ENCODE measurements at places on chromosomes 1 and 21.

DNA sequence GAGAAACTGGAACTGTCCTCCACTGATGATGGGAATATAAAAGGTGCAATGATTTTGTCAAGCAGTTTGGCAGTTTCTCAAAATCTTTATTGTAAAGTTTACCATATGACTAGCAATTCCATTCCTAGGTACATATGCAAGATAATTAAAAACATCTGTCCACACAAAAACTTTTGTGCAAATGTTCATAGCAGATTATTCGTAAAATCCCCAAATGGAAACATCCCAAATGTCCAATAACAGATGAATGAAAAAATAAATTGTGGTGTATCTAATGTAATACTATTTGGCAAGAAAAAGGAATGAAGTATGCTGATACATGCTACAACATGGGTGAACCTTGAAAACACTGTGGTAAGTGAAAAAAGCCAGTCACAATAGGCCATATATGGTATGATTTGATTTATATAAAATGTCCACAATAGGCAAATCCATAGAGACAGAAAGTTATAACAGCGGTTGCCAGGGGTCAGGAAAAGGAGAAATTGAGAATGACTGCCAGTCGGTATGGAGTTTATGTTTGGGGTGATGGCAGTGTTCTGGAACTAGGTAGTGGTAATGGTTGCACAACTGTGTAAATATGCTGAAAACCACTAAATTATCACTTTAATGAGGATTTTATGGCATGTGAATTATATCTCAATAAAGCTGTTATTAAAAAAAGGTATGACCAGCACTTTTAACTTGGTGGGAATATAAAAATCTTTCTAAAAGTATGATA, 81.7 kb upstream of the BEND5 start:
- no peak for DNase-seq

DNA sequence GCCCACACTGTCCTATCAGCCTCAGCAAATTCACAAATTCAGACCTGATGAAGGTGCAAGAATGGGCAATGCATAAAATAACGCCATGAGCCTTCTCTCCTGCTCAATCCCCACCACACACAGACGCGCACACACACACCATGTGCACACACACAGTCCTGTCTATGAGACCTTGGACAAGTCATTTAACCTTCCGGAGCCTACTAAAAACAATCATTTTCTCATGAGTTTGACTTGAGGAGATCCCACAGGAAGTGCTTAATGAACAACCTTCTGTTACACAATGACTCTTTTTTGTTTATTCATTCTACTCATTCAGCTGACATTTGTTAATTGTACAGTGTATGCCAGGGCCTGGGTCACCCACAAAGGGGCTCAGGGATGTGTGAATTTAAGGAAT, 125.4 kb downstream of the EDEM3 start:
- no peak for DNase-seq

DNA sequence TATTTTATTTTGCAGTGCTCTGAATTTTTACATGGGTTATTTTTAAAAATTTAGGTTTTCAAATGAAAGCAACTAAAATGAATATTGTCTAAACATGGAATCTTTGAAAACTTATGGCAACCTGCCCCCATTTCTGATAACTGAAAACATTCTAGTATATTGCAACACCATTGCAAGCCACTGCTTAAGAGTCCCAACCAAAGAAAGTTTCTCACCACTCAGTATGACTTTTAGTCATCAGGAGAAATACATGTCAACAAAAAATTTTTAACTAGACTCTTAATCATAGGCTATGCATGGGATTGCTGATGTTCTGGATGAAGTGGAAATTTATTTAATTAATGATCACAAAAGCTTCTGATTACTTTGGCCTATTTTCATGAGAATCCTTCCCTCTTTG, 112.1 kb downstream of the TNFSF18 start:
- no peak for DNase-seq

DNA sequence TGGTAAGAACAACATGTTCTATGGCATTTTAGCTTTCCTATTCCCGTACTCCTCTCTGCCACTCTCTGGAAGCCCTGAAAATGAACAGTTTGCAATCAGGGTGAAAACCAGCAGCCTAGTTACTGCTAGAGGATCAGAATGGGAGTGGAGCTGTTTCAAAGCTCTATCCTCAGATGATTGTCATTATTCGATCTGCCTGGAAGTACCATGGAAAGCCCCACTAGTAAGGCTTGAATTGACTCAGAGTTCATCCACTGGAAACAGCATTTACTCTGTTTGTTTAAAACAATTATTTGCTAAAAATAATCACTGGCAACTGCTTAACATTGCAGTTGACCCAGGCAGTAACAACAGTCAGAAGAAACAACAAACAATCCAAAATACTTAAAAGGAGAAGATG, 91.2 kb downstream of the USH2A start:
- DNase-seq: no peak

- DNase-seq: no peak
Observed at GRCh38 chr1:107877745-107878144, 87.2 kb downstream of the VAV3 start.

DNA sequence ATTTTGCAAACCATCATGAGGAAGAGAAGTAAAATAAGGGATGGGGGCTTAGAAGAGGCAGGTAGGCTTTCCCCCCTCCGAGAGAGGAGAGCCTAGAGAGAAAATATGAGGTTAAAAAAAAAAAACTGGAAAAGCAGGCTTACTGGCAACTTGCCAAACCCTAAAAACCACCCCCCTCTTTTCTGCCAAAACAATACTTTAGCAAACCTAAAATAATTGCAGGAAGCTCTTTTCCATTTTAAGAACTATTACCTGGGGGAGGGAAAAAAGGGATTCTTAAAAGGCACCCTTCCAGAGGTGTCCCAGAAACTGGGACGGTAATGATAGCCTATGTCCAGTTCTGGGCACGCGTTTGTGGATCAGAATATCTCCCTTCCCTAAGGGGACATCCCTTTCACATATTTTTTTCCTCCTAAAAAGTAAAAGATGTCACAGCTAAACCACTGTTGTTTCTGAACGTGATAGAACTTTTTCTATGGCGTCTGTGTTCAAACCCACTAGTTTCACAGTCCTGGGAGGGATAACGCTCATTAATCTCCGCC, 1.1 kb upstream of the NFIA start:
- DNase-seq: no peak

GRCh38 chr1:67713057-67713846, 28.3 kb downstream of the GADD45A start:
- no peak for DNase-seq

DNA sequence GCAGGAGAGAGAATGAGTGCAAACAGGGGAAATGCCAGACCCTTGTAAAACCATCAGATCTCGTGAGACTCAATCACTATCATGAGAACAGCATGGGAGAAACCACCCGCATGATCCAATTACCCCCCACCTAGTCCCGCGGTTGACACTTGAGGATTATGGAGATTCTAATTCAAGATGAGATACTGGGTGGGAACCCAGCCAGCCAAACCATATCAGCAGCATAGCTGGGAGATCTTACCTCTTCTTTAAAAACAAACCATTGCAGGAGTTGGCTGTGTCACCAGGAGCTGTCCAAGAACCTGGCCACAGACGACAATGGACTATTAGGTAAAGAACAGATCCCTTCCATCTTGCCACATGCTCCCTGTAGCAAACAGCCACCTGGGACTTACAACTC, 422.7 kb downstream of the MATN1 start:
- DNase-seq: no peak

- peak; percentile 62 for DNase-seq
Observed at GRCh38 chr1:43147625-43148327, 24.3 kb downstream of the EBNA1BP2 start.

DNA sequence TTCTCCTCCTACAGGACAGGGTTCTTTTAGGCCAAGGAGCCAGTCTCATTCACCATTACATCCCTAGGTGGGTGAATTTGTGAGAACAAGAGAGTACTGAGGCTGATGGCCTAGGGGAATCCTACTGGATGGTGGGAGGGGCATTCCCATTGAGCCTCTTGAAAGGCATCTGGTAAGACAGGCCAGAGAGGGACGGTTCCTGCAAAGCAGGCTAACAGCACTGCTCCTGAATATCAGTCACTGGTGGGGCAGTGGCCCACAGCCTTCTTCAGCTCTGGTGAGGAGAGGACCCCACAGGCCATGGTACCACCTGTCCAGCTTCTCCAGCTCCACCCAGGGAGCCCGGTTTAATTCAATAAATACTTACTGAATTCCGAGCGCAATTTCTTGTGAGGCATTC, 125.9 kb upstream of the EDN2 start:
- DNase-seq: no peak

GRCh38 chr1:32900956-32901822, at the start of gene TMEM54:
Gene TMEM54 (minus strand): TSS chr1:32901389. CDS start chr1:32901238, 151 bp downstream.
- no peak for DNase-seq

GRCh38 chr1:239456788-239457187, 70.4 kb downstream of the CHRM3 start:
- DNase-seq: no peak

- DNase-seq: no peak
Observed at GRCh38 chr1:150267896-150268295, 920 bp downstream of the APH1A start.

GRCh38 chr1:83958704-83959103, 40.2 kb downstream of the TTLL7 start:
- DNase-seq: no peak

DNA sequence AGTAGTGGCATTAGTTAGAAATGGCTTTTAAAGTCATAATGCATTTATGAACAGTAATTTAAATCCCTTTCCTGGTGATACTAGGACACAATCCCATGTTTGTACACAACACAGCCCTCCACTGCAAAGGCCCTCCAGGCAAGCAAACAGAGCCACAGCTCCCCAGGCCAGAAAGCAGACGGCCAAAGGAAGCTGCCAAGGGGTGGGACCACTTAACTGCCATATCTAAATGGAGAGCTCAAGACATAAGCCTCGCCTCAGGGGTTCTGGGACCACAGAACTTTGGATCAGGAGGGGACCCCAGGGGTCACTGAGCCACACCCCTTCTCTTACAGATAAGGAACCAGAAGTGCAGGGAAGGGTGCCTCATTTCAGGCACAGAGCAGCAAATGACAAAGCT, 189.7 kb downstream of the KCNH1 start:
- DNase-seq: no peak

DNA sequence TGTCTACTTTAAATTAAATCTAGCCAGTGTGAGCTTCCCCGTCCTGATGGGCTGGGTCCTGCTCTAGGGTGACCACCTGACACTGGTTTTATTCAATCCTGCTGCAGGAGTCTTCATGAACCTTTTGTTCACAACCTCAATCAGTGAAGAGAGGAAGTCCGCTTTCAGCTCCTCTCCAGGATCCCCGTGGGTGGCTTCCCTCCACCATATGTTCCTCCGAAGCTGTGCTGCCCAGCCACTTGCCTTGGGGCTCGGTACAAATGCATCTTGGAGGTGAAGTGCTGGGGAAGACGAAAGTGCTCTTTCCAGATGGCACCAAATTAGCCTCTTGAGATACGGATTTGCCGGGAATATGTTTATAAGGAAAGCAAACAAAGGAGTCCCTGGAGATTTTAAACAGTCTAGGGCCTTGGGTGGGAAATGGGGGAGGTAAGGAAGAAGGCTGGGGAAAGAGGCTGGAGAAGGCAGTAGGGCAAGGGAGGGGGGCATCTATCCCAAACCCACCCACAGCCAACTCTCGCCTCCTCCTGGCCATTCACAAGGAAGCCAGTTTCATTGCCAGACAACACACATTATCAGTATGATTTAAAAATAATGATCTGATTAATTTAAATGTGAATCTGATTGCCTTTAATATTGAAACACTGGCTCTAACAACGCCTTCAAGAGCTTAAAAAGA, 430.8 kb downstream of the DISC1 start:
- no peak for DNase-seq

DNA sequence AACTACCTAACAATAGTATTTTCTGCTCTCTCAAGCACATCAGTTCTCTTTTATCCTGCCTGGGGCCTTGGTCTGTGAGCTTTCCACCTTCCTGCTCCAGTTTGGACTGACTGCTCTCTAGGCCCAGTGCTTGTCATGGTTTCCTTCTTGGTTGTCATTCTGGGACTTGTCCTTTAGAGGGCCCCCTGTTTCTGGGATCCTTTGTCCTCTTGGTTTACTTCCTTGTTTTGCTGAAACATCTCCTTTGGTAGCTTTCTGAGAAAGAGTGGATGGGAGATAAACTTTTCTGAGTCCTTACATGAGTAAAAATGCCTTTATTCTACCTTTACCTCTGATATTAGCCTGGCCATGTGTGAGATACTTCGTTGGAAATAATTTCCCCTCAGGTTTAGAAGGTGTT, 4.7 kb downstream of the SLC1A7 start:
- no peak for DNase-seq

- DNase-seq: no peak
Observed at GRCh38 chr1:215890438-215890837, 323.3 kb downstream of the KCTD3 start.

All from activated naive CD4-positive, alpha-beta T cell treated with anti-CD3 and anti-CD28 coated beads for 36 hours (primary cell).